ENCODE measurements at places on chromosomes 3 and 15. TPM values are rescaled to one million over a fixed set of nuclear protein-coding genes. Genes with fewer than 3 reads are reported as not detected.

The C2CD4A gene
- 0.14 TPM for total RNA-seq

The COL6A5 gene
- total RNA-seq, result not detected

The IL5RA gene
- total RNA-seq, result not detected

The PDE12 gene
- 19.0 TPM for total RNA-seq

The NRG4 gene
- total RNA-seq, result not detected

The ULK4 gene
- total RNA-seq, result 8.9 TPM

The BDH1 gene
- 131 TPM for total RNA-seq

The CD86 gene
- total RNA-seq, result 0.49 TPM

DNA sequence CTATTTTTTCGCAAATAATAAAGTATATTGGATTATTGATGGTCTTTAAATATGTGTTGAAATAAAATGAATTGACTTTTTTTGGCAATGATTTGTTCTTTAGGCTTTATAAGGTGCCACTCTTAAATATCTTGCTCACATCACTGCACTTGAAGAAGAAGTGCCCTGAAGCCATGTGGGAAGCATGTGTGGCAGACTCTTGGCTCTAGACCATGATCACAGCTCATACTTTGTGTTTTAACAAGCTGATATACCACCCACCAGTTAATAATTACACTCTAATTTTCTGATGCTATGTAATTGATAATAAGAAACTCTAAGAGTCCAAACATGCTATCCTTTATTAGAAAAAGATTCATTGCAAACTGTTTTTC, 52.1 kb upstream of the TGFBR2 start:
- DNase-seq, result no peak

DNA sequence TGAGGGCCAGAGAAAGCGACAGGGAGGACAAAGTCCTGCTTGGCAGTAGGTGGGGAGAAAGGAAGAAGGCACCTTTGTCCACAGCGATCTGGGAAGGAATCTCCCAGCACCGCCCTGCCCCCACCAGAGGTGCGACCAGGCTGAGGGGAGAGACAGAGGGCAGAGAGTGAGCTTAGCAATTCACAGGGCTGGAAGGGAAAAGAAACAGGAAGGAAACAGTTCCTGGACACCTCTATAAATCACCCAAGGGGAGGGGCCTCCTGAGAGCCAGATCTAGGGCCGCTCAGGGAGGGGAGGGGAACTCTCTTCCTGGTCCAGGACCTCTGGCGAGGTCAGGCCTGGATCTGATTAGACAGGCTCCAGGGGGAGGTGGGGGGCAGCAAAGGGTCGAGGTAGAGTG, 35.4 kb downstream of the RNU5B-1 start:
- DNase-seq, result no peak

DNA sequence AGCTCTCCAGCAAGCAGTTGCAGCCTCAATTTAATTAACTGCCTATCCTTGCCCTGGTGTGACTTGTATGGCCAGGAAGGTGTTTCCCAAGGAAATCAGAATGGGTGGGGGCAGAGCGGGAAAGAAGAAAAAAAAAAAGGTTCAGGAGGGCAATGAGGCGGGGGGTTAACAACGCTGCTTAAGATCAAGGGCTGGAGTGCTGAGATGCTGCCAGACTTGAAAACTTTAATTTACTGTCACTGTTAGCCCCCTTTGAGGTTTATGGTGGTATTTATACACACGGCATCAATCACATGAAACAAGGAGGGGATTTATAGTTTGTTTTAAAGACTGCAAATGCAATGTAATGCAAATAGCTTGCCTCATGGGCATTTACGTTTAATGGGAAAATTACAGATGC, 319.4 kb upstream of the NR2F2 start:
- DNase-seq, result no peak

DNA sequence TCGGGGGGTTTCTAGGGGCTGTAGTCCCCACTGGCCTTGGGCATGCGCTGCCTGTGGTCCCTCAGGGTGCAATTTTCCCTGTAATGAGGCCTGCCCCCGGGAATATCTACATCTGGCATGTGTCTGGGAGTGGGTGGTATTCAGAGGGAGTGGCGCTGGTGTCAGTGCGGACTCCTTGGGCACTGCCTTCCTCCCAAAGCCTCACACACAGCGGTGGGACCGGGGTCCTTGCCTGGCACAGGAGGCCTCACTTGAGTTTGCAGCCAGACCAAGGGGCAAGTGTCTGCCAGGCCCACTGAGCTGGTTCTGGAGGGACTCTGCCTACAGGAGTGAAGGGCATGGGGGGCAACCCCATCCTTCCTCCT, 53.5 kb upstream of the PCSK6 start:
- DNase-seq, result no peak

GRCh38 chr3:179038216-179038898, 33.3 kb downstream of the ZMAT3 start:
- no peak for DNase-seq

DNA sequence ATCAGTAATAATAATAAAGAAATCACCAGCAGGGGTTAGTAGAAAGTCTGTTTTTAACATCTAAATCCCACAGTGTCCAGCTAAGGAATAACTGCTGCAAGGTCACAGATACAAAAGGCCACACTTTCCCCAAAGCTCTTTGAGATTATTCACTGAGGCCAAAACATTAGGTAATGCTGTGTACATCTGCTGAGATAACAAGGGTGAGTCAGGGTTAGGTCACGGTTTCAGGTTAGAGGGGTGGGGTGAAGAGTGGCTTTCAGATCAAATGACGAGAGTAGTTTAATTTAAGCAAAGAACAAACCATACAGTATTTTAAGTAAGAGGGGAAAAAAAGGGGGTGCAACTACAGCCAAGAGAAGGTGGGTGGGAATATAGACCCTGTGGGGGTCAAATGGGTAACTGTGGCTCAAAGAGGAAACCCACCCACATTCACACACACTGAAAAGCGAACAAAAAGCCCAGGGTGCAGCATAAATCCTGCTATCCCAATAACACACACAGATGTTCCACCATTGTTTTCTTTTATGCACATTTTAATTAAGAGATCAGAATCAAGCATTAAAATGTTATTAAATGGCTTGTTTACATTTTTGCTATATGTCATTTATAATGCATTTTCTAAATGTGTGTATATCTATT, 412.9 kb downstream of the TIGIT start:
- DNase-seq, result peak; percentile 25

- DNase-seq, result no peak
Measured at GRCh38 chr15:98525661-98526001, 122.7 kb upstream of the IGF1R start.

DNA sequence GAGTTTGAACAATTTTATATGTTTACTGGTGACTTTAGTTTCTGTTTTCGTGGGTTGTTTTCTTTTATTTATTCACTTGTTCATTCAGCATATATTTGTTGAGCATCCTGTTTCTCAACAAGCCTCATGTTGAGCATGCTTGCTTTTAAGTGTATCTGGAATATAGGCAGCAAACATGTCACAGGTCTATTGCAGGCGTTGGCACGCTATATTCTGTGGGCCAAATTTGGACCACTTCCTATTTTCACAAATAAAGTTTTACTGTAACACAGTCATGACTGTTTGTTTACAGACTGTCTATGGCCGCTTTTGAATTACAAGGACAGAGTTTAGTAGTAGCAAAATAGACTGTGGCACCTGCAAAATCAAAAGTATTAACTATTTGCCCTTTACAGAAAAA, 89.6 kb downstream of the THRB start:
- DNase-seq, result no peak

DNA sequence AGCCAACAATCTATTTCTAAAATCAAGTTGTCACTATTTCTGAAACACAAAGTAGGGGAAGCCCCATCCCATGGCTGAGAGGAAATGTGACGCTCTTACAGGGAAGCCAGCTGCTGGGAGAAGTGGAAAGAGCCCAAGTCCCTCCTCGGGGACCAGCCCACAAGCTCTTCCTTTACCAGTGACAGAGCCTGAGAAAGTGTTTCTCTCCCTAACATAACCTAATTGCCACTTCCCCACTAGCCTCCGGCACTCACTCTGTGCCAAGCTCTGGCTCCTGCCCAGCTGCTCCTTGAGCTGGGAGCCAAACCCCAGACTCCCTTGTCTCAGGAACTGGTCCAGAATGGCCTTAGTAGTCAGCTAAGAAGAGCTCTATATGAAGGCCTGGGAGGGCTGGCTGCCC, 42.9 kb downstream of the TNFAIP8L3 start:
- DNase-seq, result no peak

DNA sequence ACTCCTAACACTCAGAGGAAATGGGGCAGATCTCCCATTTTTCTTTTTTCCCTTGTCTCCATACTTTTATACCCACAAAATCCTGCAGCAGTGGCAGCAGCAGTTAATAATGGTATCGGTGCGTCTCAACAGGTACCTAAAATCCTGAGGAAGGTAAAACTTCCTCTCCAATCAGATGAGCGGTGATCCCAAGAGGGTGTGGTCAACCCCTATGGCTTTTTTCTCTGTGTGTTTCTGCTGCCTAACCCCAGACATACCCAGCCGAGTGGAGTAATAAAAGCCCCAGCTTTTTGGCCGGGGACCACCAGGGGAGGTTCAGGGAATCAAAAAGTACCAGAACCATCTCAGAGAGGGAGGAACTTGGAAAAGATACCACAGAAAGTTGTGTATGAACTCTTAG, 9.1 kb downstream of the GK5 start:
- no peak for DNase-seq

DNA sequence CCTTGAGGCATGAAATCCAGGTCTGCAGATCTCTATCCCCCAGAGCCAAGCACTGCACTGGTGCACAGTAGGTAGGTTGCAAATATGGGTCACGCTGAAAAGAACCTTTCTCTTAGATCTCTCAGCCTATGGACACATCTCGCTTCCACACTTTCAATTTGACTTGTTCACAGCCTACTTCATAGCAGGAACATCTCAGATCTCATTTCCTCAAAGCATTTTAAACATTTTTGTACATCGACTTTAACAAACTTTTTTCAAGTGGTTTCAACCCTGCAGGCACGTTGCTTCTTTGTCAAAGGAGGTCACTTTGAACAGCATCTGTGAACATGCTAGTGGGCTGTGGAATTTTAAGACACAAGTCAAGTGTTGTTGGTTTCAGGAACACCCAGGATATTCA, 76.0 kb downstream of the SLC12A8 start:
- DNase-seq, result no peak

GRCh38 chr3:152779653-152780052, 55.3 kb upstream of the P2RY1 start:
- no peak for DNase-seq

- DNase-seq, result no peak
Measured at GRCh38 chr15:64981812-64982431, 7.8 kb downstream of the SPG21 start.

Data from activated naive CD4-positive, alpha-beta T cell treated with anti-CD3 and anti-CD28 coated beads, Interleukin-2, amount 50 U/mL, for 72 hours (primary cell).